ENCODE measurements at places on chromosomes 12 and 14. TPM values are rescaled to one million over a fixed set of nuclear protein-coding genes. Genes with fewer than 3 reads are reported as not detected.

The HOXC5 gene
- polyA plus RNA-seq = 3.5 TPM

The CCDC85C gene
- 19.0 TPM for polyA plus RNA-seq

The DPPA3 gene
- polyA plus RNA-seq = not detected

The NT5DC3 gene
- polyA plus RNA-seq = 1.9 TPM

The TMTC2 gene
- polyA plus RNA-seq = 45.6 TPM

The CDCA3 gene
- 26.4 TPM for polyA plus RNA-seq

The TDRD9 gene
- 3.3 TPM for polyA plus RNA-seq

The KCNC2 gene
- 0.73 TPM for polyA plus RNA-seq

The DCN gene
- 774 TPM for polyA plus RNA-seq

The DLST gene
- polyA plus RNA-seq = 74.3 TPM

The SLC39A2 gene
- polyA plus RNA-seq = 1.6 TPM

The B4GALNT1 gene
- 0.79 TPM for polyA plus RNA-seq

- DNase-seq = no peak
Observed at GRCh38 chr12:115914122-115914521, 363.4 kb downstream of the MED13L start.

DNA sequence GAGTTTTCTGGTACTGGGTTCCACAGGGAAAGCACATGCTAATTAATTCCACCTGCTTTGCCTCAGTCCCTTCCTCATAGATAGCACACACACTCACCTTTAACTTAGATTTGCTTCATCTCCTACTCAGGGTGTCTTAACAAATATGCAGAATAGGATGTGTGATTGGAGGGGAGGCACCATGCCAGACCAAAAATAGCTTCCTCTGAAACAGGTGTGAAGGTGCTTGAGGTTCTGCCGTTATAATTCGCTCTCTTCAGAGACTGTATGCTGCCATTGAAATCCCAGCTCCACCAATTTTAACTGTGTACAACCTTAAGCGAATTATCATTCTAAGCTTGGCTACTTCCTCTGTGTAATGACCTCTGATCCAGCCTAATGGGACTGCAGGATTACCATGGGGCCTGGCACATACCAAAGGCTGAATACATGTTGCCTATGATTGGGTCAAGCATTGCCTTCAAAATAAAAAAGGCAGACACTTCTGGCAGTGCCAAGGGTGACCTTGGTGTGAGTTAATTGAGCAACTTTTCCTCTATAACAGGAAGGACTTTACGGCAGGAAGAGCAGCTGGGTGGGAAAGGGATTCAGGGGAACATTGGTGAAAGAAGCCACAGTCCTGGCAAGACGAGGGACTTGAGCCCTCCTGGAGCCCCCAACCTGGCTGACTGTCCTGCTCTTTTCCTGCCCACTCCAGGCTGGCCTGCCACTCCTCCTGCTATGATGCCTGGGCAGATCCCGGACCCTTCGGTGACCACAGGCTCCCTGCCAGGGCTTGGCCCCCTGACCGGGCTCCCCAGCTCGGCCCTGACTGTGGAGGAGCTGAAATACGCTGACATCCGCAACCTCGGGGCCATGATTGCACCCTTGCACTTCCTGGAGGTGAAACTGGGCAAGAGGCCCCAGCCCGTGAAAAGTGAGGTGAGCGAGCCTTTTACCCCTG, 9.7 kb downstream of the JDP2 start:
- no peak for DNase-seq

GRCh38 chr12:90515199-90516175, 439.5 kb downstream of the CCER1 start:
- DNase-seq = no peak

DNA sequence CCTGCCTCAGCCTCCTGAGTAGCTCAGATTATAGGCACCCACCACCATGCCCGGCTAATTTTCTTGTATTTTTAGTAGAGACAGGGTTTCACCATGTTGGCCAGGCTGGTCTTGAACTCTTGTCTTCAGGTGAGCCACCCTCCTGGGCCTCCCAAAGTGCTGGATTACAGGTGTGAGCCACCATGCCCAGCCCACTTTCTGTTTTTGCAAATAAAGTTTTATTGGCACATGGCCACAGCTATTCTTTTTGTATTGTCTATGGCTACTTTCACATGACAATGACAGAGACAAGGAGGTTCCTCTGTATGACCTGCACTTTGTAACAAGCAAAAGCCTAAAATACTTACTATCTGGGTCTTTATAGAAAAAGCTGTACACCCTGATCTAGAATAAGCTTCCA, 19.7 kb upstream of the DIABLO start:
- DNase-seq = no peak

- no peak for DNase-seq
Observed at GRCh38 chr12:96197503-96198272, 3.5 kb downstream of the ELK3 start.

GRCh38 chr12:112346194-112346593, 36.0 kb downstream of the HECTD4 start:
- no peak for DNase-seq

DNA sequence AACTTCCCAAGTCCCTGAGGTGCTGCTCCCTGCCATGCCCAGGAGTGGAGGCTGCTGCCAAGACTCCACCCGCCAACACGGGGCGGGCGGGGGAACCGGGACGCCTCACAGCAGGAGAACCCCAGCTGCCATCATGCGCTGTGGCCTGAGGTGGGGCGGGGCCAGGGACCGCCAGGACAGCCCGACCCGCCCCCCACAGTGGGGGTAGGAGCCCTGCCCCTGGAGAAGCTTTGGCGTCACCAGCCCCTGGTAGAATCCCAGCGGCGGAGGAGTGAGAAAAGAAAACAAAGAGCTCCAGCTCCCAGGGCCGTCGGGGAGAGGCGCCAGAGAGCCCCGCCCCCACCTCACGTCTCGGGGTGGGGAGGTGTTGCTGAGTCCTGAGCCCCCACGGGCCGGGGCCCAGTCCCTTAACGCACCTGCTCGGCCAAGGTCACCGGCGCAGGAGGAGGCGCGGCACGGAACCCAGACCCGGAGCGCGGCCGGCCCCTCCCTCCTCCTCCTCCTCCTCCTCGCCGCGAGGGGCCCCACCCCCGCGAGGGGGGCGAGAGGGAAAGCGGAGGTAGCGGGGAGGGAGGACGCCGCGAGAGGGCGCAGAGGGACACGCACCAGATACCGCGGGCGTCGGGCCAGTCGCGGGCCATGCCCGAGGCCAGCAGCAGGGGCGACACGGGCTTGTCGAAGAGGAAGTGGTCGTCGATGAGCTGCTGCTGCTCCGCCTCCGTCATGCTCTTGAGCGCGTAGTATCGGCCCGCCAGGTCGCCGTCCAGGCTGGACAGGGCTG, 1.8 kb downstream of the CKB start:
- no peak for DNase-seq

GRCh38 chr12:31388713-31389112, 62.8 kb upstream of the SINHCAF start:
- DNase-seq = no peak

GRCh38 chr14:103091041-103091882, 3.3 kb upstream of the EXOC3L4 start:
- DNase-seq = no peak

DNA sequence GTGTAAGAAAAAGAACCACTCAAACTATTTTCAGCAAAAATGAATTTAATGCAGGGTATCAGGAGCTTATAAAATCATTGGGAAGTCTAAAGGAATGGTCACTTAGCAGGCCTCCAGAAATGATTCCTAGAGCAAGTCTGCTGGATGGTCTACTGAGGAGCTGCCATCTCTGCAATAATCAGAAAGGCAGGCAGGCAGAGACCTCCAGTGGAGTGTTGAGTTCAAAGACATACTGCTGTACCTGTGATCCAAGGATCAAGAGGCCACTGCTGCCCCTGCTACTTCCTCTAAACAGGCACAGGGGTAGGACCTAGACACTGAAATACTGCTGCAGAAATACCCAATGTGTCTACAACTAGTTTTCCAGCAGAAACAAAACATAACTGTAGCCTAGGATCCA, 14.5 kb upstream of the KICS2 start:
- no peak for DNase-seq

GRCh38 chr12:109863847-109864712, 16.3 kb downstream of the GLTP start:
- DNase-seq = no peak

GRCh38 chr12:51392556-51393237, 1.5 kb upstream of the GALNT6 start:
- DNase-seq = no peak

GRCh38 chr12:10618338-10618987, 5.1 kb upstream of the MAGOHB start:
- DNase-seq = no peak

- no peak for DNase-seq
Observed at GRCh38 chr14:100556936-100557505, 30.2 kb downstream of the BEGAIN start.

- DNase-seq = no peak
Observed at GRCh38 chr12:2842948-2843347, 8.1 kb upstream of the NRIP2 start.

DNA sequence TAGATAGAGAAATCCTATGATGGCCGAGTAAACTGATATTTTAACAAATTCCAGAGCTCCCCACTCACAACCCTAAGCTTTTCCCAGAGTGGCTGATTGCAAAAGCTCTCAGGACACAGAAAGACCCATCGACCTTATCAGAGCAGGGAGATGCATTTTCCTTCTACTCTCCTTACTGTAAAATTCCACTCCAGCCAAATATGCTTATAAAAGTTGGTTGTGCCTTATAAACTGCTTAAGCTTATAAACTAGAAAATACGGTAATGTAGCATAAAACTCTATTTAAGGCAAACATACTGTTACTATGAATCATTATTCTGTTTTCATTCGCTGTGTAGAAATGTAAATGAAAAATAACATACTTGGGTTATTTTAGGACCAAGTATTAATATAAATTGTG, 41.6 kb upstream of the TRHDE start:
- no peak for DNase-seq

GRCh38 chr12:67740711-67741110, 92.2 kb downstream of the DYRK2 start:
- DNase-seq = no peak

GRCh38 chr12:31386364-31386777, 60.4 kb upstream of the SINHCAF start:
- DNase-seq = no peak

- DNase-seq = no peak
Observed at GRCh38 chr12:6085841-6086240, 38.6 kb downstream of the VWF start.

- DNase-seq = no peak
Observed at GRCh38 chr12:111699-112493, 45.3 kb downstream of the IQSEC3 start.

- DNase-seq = no peak
Observed at GRCh38 chr12:71195338-71195896, 37.6 kb upstream of the TSPAN8 start.

DNA sequence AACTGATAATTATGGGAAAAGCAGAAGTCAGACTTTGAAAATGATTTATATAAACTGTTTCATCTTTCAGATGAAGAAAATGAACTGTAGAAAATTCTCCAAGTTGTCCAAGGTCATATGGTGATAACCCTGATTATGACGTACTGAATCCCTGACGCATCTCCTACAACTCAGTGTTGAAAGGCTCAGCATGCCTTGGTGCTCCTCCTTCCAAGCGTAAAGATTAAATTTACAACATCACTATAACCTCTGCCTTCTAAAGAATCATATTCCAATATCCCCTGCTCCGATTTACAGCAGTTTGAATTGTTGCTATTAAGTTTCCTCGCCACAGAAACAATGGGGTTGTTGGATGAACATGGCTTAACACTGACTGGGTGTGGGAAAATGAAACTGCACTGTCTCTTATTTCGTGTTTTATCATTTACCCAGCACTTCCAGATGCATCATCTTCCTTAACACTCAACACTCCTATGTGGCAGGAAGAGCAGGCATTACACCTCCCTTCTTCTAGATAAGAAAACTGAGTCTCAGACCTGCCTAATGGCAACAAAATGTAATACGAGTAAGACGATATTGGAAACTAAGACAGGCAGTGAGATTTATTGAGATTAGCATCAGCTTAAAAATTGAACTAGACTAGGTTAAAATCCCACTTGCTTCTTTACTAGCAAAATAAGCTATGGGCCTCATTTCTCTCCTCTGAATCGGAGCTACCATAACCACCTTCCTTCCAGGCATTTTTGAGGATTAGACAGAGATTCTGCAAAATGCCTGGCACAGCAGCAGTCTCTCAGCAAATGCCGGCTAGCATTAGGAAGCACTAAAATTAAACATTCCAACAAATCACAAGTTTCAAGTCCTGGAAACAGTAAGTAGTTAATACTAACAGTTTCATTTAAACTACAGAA, 74.2 kb downstream of the PPM1H start:
- no peak for DNase-seq

GRCh38 chr14:90755661-90756304, 60.4 kb downstream of the TTC7B start:
- no peak for DNase-seq
